NCI-H187 (cell line): ENCODE measurements at places on chromosomes 2 and 18.
A peak's percentile ranks its signal among the peaks of the same experiment; 100 is the strongest.

DNA sequence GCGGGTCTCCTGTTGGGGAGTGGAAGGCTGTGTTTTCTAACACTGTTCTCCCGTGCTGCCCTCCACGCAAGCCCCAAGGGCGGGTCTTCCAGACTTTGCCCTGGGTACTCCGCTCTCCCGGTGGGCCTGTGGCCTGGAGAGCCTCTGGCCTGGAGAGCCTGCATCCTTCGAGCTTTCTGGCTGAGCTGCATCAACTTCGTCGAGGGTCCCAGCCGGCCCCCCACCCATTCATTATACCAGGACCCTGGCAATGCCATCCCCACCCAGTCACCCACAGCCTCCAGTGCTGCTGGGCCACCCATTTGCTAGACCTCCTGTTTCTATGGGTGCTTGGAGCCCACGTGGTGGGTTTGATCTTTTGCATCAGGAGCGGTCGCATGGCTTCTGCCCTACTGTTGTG, 102.2 kb downstream of the PTGR3 start:
- DNase-seq, result no peak

DNA sequence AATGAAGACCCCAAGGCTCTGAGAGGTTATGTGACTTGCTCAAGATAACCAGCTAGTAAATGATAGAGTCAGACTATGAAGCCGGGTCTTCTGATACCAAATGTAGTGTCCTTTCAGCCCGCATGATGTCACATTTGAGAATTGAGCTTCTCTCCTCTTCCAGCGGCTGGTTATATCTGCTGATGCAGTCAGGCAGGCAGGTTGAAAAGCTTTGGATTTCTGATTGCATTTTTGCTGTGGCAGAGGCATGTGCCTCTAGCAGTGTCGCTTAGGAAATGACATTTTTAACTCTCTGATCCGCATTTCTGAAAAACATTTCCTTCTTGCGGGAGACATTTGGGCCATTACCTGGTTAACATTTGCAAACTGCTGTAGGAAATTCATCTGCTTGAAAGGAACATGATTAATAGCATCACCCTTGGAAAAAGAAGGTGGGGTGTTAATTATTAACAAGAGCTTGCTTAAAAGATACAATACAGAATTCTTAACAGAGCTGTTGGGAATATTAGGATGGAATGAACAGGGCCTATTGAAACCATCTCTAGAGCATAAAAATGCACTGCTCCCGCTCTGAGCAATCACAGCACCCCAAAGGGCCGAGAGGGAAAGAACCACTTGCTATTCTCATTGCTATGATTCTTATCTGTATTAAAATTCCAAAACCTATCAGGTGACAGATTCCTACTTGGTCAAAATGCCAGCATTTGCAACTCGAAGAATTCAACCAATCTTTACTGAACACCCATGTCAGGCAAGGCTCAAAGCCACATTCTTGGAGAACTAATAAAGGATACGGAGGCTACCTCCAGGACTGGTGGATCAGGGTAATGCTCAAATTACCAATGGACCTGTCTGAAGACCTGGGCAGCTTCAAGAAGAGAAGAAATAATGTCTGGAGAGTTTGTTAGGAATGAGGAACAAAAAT, 25.9 kb downstream of the MRO start:
- no peak for DNase-seq

DNA sequence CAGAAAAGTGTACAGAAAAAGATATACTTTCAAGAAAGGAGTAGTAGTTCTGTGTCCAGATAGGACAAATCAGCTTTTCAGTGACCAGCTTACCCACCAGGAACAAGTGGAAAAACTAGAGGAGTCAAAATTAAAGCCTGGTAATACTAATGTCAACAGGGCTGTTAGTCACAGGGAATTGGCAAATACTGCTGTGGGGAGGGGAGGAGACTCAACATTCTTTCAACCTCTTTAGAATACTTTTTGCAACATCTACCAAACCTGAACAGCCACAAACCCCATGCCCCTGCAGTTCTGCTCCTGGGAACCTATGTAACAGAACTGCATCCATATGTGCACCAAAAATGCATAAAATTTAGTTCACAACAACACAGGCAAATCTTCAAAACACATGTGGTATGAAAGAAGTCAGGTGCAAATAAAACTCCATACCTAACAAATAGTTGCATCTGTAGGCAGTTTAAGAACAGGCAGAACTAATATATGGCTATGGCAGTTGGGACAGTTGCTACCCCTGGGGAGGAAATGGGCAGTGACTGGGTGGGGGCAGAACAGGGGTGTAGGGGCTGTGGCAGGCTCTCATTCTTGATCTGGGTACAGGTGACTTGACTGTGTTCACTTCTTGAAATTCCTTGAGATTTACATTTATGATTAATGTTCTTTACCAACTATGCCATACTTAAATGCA, 9.7 kb downstream of the CMPK2 start:
- no peak for DNase-seq

DNA sequence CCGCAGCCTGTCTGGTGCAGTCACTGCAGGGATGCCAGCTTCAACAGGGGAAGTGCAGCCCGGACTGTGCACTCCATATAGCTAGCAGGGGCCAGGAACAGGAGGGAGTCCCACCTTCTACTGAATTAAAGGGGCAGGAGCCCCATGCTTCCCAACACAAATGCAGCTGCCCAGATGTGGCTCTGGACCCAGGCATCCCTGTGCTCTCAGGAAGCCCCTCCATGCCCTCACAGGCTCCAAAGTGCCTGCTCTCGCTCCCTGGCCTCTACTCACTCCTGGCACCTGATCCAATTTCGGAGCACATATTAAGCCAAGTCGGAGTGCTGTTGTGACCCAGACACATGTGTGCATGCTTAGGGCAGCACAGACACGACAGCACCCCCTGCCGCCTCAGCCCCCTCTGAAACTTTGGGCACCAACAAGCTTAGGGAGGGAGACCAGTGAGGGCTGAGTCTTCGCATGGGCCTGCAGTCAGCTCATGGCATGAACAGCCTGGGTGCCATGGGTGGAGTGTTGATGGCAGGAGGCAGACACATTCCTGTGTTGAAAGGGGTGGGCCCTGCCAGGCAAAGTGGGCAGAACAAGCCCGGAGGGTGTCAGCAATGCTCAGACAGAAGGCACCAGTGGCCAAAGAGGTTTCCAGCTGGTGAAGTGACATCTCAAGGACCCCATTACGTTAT, 83.5 kb downstream of the ZNF804A start:
- DNase-seq, result no peak

- DNase-seq, result no peak
Measured at GRCh38 chr18:50662775-50663383, 103.0 kb downstream of the MAPK4 start.

- no peak for DNase-seq
Measured at GRCh38 chr2:159617646-159618045, 1.3 kb upstream of the BAZ2B start.

- DNase-seq, result no peak
Measured at GRCh38 chr2:237154082-237154638, 68.5 kb downstream of the COPS8 start.

DNA sequence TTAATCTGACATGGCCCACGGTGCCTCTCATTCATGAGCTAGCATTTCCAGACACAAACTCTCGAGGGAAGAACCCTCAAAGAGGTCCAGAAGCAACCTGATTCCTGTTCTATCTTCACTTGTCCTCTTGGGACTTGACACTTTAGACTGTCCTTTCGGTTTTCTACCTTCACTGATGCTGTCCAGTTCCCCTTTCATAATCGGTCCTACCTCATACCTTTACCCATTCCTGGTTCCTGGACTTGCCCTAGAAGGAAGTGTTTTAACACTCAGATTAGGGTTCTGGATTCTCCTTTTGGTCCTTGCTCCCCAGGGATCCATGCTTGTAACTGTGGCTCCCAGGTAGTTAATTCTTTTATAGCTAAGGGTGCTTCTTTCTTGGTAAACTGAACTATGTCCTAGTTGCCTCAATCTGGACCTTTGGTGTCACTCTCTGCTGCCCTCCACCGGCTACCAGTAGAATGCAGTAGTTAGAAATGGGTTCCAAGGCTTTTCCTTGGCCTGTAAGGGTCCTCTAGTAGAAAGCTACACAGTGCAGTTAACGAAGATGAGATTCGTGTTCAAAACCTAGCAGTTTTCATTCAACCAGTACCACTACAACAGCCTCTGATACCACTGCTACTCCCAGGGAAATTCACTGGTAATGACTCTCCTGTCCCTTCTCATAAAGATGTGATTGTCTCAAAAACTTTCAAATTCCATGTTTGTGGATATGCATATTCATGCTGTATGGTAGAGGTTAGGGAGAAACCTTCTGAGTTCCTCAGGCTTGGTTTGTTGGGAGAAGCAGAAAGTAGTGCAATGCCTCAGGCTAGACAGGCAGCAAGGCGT, 178.1 kb upstream of the CYP26B1 start:
- no peak for DNase-seq

DNA sequence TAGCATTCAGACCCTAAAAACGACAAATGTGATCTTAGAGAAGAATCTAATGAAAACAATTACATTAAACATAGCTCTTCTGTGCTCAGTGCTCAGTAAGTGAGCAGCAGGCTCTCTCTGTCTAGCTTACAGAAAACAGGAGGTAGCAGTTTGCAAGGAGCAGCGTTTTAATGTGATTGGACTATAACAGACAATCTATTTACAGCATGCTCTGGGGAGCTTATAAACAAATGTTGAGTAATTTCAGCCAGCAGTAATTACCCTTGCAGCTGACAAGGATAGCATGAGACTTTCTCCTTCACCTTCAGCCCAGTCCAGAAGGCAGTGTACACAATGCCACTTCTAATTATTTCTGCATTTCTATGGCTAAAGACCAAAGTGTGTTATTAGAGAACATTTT, 270.4 kb downstream of the FIGN start:
- DNase-seq, result no peak

- DNase-seq, result no peak
Measured at GRCh38 chr18:7879717-7880116, 312.6 kb downstream of the PTPRM start.

- DNase-seq, result no peak
Measured at GRCh38 chr2:218375212-218375611, 6.9 kb upstream of the SLC11A1 start.

- no peak for DNase-seq
Measured at GRCh38 chr18:26526128-26526965, 22.0 kb downstream of the KCTD1 start.

DNA sequence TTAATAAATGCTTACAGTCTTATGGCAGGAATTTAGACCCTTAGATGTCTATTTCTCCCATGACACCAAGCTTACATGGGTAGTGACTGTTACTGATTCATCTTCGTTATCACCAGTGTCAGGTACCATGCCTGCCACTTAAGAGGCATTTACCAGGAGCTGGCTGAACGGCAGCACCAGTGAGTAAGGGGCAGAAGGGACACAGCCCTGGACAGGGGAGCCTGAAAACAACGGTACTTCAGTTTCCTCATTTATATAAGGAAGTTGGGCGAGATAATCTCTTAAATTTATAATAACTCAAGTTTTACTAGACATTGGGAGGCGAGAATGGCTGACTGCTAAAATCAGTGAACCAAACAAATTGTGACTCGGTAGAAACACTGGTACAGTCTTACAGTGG, 1.2 kb downstream of the COA5 start:
- DNase-seq, result no peak

- DNase-seq, result no peak
Measured at GRCh38 chr2:234111523-234111922, 61.0 kb downstream of the SPP2 start.

- DNase-seq, result no peak
Measured at GRCh38 chr18:2100694-2101213, 470.6 kb downstream of the METTL4 start.

GRCh38 chr2:187338679-187339121, 109.4 kb downstream of the CALCRL start:
- DNase-seq, result no peak

- no peak for DNase-seq
Measured at GRCh38 chr2:44098050-44098449, 70.6 kb upstream of the PPM1B start.

DNA sequence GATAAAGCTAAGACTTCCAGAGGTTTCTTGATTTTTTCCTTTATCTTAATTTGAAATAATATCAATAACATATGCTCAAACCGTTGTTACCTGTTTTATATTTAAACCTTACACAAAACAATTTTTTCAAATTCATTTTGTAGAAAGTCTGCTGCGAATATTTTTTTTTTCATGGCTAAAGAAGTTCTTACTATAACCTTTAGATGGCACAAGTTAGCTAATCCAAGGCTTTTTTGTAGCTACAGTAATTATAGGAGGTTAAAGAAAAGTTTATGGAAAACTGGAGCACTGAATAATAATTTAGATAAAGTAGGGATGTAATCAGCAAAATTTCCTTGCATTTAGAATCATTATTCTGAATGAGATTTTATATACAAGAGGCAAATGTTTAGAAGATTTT, 78.0 kb upstream of the PNPT1 start:
- DNase-seq, result no peak

DNA sequence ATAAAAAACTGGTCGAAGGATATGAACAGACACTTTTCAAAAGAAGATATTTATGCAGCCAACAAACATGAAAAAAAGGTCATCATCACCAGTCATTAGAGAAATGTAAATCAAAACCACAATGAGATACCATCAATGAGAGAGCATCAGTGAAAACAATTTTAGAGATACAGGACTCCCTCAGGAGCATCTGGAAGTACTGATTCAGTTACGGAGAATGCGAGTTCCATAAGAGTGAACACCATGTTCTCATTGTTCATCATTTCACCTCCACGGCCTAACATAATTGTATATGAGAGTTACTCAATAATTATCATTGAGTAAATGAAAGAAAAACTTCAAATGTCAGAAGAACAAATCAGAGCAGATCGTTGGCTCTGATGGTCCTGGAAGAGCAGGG, 140.9 kb upstream of the TANK start:
- no peak for DNase-seq

DNA sequence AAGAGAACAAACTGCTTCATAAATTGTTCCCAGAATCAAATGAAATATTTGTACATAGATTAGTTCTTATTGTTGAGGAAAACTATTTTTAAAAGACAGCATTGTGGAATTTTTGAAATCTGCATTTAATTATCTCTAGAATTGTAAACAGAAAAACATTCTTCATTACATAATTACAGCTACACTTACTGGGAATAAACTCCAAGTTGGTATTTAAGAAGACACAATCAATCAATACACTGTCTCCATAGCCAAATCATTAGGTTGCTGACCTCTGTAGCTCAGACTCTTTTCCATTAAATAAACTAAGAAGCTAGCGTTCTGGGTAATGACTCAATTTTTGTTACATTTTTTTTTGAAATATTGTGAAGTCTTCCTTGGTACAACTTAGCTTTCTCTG, 70.2 kb upstream of the PIEZO2 start:
- no peak for DNase-seq

GRCh38 chr2:155384555-155385123, 686.1 kb downstream of the KCNJ3 start:
- DNase-seq, result no peak

GRCh38 chr2:73823916-73824523, 4.7 kb upstream of the STAMBP start:
- peak; percentile 17 for DNase-seq

DNA sequence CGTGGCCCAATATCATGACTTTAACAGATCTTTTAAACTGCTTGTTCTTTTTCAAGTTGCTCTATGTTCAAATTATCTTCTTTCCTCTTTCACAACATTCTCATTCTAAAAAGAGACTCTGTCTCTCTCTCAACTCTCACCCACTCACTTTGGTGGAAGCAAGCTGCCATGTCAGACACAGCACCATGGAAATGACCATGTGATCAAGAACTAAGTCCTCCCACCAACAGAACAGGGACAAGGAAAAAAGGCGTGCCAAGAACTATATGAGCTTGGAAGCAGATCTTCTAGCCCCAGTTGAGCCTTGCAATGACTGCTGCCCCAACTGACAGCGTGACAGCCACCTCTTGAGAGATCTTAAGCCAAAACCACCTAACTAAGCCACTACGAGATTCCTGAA, 23.9 kb downstream of the BAZ2B start:
- no peak for DNase-seq
